ENCODE measurements at places on chromosomes 6 and 20.

DNA sequence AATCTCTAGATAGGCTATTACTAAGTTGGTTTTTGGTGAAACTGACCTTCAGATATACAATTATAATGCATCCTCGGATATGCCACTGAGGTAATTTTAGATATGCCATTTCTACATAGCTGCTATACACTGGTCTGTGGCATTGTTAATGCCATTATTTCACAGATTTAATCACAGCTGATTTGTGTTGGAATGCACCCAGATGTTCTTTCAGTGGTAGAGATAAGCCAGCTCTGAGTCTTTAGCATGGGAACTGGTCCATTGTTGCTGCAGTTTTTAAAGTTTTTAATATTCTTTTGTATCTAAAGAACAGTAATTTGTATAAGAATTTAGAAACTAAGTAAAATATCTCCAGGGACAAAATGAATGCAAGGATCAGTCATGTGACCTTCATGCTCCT, 6.8 kb downstream of the TMX4 start:
- no peak overlapping the region for H3K27ac ChIP-seq
- H3K27me3 ChIP-seq = no peaks in the 10 kb centered on the region
- no peak overlapping the region for H3K4me3 ChIP-seq
- DNase-seq = no peak

DNA sequence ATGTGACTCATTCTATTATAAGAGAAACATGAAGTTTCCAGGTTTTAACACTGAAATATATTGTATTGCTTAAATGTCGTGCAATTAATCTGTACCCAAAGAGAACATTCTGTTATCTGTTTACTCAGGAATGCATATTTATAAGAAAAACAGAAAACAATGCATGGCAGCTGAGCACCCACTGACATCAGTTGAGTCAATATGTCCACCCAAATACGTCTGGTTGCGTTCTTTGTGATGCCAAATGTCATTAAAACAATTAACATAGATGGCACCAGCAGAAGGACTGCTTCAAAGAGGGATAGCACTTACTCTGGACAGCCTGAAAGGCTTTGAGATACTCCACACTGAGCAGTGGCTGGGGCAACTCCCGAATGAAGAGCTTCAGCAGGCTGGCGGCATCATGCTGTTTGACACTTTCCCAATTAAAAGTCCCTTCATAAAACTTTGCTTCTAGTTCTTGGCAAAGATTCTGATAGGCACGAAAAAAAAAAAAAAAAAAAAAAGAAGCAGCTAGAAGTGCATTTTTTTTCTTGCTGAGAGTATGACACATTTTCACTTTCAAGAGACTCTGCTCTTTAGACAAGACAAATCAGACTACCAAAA, 102.3 kb downstream of the ARHGAP18 start:
- H3K4me1 ChIP-seq = no peaks in the 10 kb centered on the region
- no peak for DNase-seq
- no peak overlapping the region for H3K4me3 ChIP-seq
- no peak overlapping the region for H3K27ac ChIP-seq
- no peaks in the 10 kb centered on the region for H3K27me3 ChIP-seq
- H3K36me3 ChIP-seq = no peaks in the 10 kb centered on the region

GRCh38 chr6:157019733-157020132, 242.6 kb downstream of the ARID1B start:
- H3K4me1 ChIP-seq = peaks cover 3% of the 10 kb centered on the region
- H3K36me3 ChIP-seq = no peaks in the 10 kb centered on the region
- H3K27ac ChIP-seq = no peak overlapping the region
- no peak overlapping the region for H3K4me3 ChIP-seq
- no peaks in the 10 kb centered on the region for H3K27me3 ChIP-seq

DNA sequence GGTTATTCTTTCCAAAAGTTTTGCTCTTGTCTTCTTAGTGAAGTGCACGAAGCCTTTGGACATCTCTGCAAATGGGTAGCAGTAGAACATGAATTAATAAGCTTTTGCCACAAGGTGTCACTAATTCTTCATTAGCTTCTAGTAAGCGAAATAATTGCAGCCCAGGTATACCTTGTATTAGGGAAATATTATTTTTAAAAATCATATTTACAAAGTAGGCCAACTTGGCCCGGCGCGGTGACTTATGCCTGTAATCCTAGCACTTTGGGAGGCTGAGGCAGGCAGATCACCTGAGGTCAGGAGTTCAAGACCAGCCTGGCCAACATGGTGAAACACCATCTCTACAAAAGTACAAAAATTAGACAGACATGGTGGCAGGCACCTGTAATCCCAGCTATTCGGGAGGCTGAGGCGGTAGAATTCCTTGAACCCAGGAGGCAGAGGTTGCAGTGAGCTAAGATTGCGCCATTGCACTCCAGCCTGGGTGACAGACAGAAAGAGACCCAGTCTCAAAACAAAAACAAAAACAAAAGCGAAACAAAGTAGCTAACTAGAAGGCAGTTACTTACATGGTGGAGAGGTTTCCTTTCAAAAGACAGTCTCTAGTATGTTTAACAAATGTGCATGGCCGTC, 8.8 kb upstream of the RSPH3 start:
- no peaks in the 10 kb centered on the region for H3K4me1 ChIP-seq
- H3K36me3 ChIP-seq = no peaks in the 10 kb centered on the region
- H3K4me3 ChIP-seq = no peak overlapping the region
- H3K27ac ChIP-seq = no peak overlapping the region
- DNase-seq = no peak

- no peak overlapping the region for H3K27ac ChIP-seq
- H3K4me1 ChIP-seq = no peaks in the 10 kb centered on the region
- DNase-seq = no peak
- no peak overlapping the region for H3K4me3 ChIP-seq
Observed at GRCh38 chr6:87808005-87808757, 106.1 kb upstream of the AKIRIN2 start.

- no peak overlapping the region for H3K27ac ChIP-seq
- H3K4me1 ChIP-seq = peaks cover 5% of the 10 kb centered on the region
- H3K36me3 ChIP-seq = no peaks in the 10 kb centered on the region
- no peak overlapping the region for H3K4me3 ChIP-seq
Observed at GRCh38 chr6:21327326-21328112, 266.0 kb upstream of the SOX4 start.

DNA sequence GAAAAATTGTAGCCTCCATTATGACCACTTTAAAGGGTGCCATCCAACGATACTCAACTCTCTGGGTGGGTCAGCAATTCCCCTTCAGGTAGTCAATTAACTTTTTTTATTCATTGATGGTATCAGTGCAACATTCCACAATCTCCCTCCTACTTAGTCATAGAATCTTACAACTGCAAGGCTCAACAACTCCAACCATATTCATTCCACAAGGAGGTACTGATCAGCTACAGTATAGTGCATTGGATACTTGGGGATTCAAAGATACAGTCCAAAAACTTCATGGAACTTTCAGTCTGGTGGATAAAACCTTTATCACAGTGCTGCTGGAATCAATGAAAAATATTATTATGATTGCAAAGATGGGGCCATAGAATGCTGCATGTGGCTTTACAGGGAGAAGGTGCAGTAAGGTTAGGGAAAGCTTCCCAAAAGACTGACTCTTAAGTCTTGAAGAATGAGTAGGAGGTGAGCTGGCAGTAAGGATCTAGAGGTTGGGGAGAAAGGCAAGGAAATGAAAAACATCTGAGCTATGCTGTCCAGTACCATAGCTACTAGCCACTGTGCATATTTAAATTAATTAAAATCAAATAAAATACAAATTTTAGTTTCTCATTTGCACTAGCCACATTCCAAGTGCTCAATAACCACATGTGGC, 314.7 kb upstream of the PRDM1 start:
- H3K27ac ChIP-seq = no peak overlapping the region
- H3K27me3 ChIP-seq = no peaks in the 10 kb centered on the region
- no peak for DNase-seq
- no peaks in the 10 kb centered on the region for H3K4me1 ChIP-seq
- no peak overlapping the region for H3K4me3 ChIP-seq
- no peaks in the 10 kb centered on the region for H3K36me3 ChIP-seq

- no peaks in the 10 kb centered on the region for H3K27me3 ChIP-seq
- peaks cover 10% of the 10 kb centered on the region for H3K36me3 ChIP-seq
- no peak for DNase-seq
- no peak overlapping the region for H3K27ac ChIP-seq
- H3K4me3 ChIP-seq = peak overlapping the region; percentile 59
- peaks cover 6% of the 10 kb centered on the region for H3K4me1 ChIP-seq
Observed at GRCh38 chr6:152680879-152681517, 16.7 kb upstream of the MYCT1 start.

DNA sequence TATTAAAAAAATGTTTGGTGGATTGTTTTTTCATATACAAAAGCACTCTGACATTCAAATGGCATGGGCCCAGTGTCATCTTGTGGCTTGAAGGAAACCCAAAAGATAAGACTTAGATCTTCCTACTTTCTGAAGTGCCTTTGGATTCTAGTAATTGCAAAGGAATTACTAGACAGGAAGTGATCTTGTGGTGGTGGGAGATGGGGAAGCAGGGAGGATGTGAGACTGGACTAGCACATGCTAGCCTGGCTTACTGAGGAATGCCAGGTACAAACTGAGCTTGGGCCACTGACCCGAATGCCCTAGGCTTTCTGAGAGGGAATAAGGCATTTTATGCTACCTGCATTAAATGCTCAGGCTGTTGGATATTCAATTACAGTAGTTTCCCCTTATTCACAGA, 59.0 kb downstream of the AFG1L start:
- no peaks in the 10 kb centered on the region for H3K4me1 ChIP-seq
- H3K4me3 ChIP-seq = no peak overlapping the region
- DNase-seq = no peak
- no peaks in the 10 kb centered on the region for H3K36me3 ChIP-seq
- no peaks in the 10 kb centered on the region for H3K27me3 ChIP-seq

- H3K27ac ChIP-seq = no peak overlapping the region
- peaks cover 6% of the 10 kb centered on the region for H3K4me1 ChIP-seq
- no peak for DNase-seq
- no peak overlapping the region for H3K4me3 ChIP-seq
- H3K27me3 ChIP-seq = no peaks in the 10 kb centered on the region
Observed at GRCh38 chr6:33343953-33344611, 26.5 kb upstream of the ZBTB22 start.

- no peaks in the 10 kb centered on the region for H3K36me3 ChIP-seq
- H3K4me3 ChIP-seq = no peak overlapping the region
- no peaks in the 10 kb centered on the region for H3K27me3 ChIP-seq
- H3K27ac ChIP-seq = no peak overlapping the region
Observed at GRCh38 chr6:124260337-124260736, 456.7 kb downstream of the NKAIN2 start.

GRCh38 chr6:73388800-73389512, 5.7 kb upstream of the DDX43 start:
- DNase-seq = peak; percentile 94
- H3K27ac ChIP-seq = no peak overlapping the region
- H3K27me3 ChIP-seq = no peaks in the 10 kb centered on the region
- peak overlapping the region; percentile 86 for H3K4me3 ChIP-seq
- H3K36me3 ChIP-seq = no peaks in the 10 kb centered on the region

DNA sequence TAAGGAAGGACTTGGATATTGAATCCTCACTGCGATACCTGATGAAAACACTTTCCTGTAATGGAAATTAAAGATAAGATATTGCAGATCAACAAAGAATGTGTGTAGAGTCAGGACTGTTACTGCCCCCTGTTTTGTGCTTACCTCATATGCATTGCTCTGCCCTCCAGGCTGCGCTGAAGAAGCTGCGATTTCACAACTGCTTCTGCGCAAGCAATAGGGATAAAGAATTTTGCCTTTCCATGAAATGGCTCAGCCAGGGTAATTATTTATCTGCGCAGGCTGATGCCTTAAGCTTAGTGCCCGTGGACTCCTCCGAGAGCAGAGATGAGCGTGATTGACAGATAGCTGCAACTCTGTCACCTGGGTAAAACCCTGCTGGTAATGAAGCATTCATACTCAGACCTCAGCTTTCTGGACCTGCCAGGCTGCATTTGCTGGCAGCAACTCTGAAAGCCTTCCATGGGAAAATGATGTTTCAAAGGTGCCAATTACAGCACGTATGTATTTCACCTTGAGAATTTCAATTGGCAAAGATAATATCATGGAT, 370.6 kb downstream of the SAMD5 start:
- no peak overlapping the region for H3K4me3 ChIP-seq
- H3K27me3 ChIP-seq = no peaks in the 10 kb centered on the region
- no peaks in the 10 kb centered on the region for H3K4me1 ChIP-seq
- no peak overlapping the region for H3K27ac ChIP-seq
- no peak for DNase-seq
- H3K36me3 ChIP-seq = no peaks in the 10 kb centered on the region

- DNase-seq = no peak
- H3K27me3 ChIP-seq = peaks cover 10% of the 10 kb centered on the region
- no peaks in the 10 kb centered on the region for H3K36me3 ChIP-seq
- no peaks in the 10 kb centered on the region for H3K4me1 ChIP-seq
- H3K27ac ChIP-seq = no peak overlapping the region
Observed at GRCh38 chr6:159193923-159194322, 24.7 kb downstream of the FNDC1 start.

DNA sequence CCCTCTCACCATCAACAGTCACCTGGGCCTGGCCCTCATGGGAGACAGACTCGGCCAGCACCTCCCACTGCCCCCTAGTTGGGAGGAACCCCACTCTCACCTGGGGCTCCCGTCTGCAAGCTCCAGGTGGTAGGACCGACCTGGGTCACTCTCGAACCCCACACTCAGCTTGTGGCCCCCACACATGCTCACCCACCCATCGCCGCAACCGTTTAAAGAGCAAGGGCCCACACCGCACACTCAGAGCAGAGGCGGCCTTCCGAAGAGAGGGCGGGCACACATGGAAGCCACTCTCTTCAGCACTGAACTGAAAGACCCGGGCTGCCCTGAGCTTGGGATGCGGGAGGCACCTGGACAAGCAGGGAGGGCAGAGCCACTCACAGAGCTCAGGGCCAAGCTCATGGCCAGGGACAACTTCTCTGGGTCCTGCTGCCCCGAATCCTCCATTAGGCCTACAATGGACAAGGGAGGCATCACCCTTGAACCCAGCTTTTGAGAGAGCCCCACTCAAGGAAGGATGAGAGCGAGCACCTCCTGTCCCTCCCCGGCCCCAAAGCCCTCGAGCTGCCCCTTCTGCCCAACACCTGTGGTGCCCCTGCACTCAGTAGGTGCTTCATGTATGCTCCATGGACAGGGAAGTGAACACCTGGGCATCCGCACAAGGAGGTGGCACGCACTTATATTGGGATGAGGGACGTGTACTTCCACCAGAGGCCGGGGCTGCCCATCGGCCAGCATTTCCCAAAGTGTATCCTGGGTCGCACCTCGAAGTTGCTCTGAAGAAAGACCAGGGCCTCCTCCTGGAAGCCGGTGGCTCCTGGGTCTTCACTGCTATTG, 50.4 kb downstream of the YTHDF1 start:
- H3K27ac ChIP-seq = no peak overlapping the region
- peaks cover 13% of the 10 kb centered on the region for H3K27me3 ChIP-seq
- H3K4me3 ChIP-seq = no peak overlapping the region
- no peak for DNase-seq

- DNase-seq = peak; percentile 69
- H3K4me1 ChIP-seq = no peaks in the 10 kb centered on the region
- H3K36me3 ChIP-seq = no peaks in the 10 kb centered on the region
- H3K27me3 ChIP-seq = peaks cover 10% of the 10 kb centered on the region
- H3K4me3 ChIP-seq = no peak overlapping the region
Observed at GRCh38 chr6:57040011-57040410, 6.5 kb upstream of the KIAA1586 start.

- H3K4me1 ChIP-seq = no peaks in the 10 kb centered on the region
- H3K27ac ChIP-seq = no peak overlapping the region
- H3K4me3 ChIP-seq = peak overlapping the region; percentile 81
- DNase-seq = no peak
Observed at GRCh38 chr6:10404799-10405512, 9.9 kb downstream of the TFAP2A start.

GRCh38 chr6:151024597-151024996, 159.1 kb downstream of the MTHFD1L start:
- H3K27me3 ChIP-seq = no peaks in the 10 kb centered on the region
- H3K27ac ChIP-seq = no peak overlapping the region
- no peak overlapping the region for H3K4me3 ChIP-seq
- H3K36me3 ChIP-seq = peaks cover 60% of the 10 kb centered on the region
- DNase-seq = no peak

Measured in endodermal cell (in vitro differentiated cells).